Liver (tissue), 10 donors: ENCODE measurements at places on chromosomes 11 and 22. TPM values are rescaled to one million over a fixed set of nuclear protein-coding genes. Genes with fewer than 3 reads are reported as not detected.

- no peak for DNase-seq
These were observed 191.1 kb downstream of the NTM start for GRCh38 chr11:131561501-131561900.

ARHGAP8 gene
- polyA plus RNA-seq: 0.58 TPM

GRCh38 chr11:26994631-26995095, 751 bp downstream of the FIBIN start:
- DNase-seq: no peak

DNA sequence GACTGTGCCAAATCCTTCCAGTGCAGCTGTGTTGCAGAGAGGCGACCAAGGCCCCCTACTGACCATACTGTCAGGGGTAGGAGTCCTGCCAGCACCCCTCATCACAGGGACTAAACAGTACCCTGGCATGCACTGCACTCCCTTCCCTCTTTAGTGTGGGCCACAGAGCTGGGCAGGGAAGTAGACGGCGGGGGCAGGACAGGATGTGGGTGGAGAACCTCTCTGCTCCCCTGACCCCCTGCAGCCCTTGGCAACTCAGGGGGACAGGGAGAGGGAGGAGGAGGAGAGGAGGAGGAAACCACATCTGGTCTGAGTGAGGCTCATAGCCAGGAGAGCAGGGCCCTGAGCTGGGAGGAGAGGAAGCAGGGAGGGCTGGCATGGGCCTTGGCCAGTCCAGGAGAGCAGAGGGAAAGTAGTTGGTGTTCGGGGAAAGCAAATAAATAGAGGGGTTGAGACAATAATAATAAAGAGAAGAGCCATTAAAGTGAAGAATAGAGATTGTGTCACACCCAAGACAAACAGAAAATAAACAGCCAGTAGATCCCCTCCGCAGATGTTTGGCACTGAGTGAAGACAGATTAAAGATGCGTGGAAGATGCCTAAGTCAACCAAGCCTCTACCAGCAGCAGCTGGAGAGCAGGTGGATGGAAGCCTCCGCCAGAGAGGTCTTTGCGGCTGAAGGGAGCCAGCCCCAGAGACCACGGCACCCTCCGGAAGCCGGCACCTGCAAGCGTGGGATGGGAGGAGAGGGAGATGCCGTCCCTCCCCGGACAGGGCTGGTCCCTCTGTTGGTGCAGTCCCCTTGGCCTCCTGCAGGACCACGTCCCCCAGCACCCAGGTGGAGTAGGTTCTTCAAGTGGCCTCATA, 61.5 kb downstream of the RPUSD4 start:
- DNase-seq: no peak

DNA sequence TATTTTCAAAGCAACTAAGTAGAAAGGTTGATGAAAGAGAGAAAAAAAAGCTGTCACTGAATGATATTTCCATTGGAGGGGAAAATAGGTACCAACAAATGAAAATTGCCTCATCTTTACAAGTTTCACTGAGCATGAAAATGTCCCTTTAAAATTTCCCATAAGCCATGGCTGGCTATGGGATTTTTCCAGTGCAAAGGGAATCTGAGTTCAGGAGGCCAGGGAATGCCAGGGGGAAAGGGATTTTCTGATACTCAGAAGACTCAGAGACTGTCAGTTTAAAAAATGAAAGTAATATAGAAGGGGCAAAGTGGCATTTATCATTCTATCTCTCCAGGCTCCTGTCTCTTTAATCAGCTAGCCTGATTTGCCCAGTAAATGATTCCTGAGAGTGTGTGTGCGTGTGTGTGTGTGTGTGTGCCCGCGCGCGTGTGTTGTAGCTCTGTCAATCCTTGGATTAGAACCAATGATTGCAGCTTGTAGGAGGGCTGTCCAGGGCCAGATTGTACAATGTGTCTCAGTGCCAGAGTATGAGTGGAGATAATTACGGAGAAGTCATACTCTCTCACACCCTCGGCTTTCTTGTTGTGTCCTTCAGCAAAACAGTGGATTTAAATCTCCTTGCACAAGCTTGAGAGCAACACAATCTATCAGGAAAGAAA, at the start of gene NTM:
TSS of gene NTM (plus strand) at position 526 of the 662 bp plus-strand sequence.
- DNase-seq: no peak

GRCh38 chr11:12376259-12377081, 901 bp upstream of the PARVA start:
- DNase-seq: no peak

DNA sequence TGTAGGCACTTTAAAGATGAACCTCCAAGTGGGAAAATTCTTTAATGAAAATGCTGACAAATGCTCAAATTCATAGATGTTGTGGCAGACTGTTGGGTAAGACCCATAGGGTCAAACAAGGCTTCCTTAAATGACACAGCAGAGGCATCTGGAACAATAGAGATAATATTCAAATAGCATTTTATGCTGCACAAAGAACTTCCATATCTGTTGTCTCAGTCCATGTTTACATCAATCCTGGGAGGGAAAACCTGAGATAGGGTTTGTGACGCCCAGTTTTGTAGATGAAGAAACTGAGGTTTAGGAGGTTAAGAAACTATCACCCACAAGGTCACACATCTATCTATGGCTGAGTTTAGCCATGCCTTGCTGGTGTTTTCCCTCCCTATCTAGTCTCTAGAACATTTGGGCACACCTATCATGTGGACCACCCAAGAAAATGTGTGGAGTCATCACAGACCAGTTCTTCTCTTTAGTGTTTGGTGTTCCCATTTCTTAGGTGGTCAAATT, 106.4 kb downstream of the EHF start:
- no peak for DNase-seq

CBLIF gene
- polyA plus RNA-seq: not detected

DNA sequence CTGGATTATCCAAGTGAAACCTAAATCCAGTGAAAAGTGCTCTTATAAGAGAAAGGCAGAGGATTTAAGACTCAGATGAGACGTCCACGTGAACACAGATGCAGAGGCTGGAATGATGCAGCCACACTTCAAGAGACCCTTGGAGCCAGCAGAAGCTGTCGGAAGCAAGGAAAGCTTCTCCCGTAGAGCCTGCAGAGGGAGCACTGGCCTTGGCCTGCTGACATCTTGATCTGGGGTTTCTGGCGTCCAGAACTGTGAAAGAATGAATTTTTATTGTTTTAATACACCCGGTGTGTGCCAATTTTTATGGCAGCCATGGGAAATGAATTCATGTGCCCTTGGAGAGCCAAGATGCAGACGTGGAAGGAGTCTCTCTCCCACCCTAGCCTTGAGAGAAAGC, 407.0 kb upstream of the B3GAT1 start:
- no peak for DNase-seq

DNA sequence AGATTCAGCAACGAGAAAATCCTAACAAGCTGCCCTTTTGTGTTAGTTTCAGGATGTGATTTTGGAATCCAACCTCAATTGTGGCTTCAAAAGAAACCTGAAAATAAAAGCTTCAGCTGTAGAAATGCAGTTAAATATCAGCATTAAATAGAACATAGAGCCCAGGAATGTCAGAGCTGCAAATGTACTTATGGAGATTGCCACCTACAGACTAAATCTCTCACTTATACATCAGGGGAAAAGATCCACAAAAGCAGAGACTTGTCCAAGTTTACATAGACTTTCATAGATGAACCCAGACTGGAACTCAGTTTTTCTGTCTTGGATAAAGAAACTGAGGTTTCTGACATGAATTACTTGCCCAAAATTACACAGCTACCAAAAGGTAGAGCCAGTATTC, 446.6 kb downstream of the DLG2 start:
- DNase-seq: no peak

MMP12 gene
- polyA plus RNA-seq: not detected

DNA sequence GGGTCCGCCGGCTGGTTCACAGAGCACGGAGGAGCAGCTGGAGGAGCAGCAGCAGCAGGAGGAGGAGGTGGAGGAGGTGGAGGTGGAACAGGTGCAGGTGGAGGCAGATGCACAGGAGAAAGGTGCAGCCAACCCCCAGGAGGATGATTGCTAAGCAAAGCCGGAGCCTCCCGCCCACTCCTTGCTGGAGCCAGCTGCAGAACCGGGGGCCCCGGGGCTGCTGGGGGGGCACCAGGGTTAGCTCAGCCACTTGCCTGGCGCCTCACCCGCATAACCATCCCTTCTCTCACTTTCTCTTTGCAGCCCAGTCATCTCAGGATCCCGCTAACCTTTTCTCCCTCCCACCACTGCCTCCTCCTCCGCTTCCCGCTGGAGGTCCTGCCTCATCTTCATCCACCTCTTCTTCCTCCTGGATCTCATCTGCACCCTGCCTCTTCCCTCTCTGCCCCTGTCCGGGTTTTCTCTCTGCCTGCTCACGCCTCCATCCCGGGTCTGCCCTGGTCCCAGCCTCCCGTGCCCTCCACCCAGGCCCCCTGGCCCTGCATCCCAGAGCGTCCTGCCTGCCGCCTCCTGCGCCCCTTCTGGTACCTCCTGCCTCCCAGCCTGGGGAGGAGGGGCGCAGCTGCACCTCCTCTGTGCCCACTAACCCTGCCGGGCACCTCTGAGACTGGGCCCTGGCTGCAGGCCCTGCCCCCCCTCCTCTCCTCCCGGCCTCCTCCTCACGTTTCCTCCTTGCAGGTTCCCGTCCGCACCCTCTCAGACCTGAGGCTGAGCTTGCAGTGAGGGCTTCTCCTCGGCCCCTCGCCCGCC, 9.5 kb downstream of the KCTD17 start:
- no peak for DNase-seq

PANX3 gene
- not detected for polyA plus RNA-seq

DNA sequence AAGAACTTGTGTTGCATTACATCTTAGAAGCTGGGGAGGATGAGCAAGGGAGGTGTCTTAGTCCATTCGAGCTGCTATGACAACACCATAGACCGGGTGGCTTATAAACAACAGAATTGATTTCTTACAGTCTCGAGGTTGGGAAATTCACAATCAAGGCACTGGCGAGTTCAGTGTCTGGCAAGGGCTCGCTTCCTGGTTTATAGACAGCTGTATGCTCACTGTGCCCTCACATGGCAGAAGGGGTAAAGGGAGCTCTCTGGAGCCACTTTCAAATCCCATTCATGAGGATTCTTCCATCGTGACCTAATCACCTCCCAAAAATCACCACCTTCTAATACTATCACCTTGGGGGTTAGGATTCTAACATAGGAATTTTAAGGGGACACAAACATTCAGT, 150.0 kb upstream of the NECTIN1 start:
- no peak for DNase-seq

COX8A gene
- polyA plus RNA-seq: 359 TPM

DNA sequence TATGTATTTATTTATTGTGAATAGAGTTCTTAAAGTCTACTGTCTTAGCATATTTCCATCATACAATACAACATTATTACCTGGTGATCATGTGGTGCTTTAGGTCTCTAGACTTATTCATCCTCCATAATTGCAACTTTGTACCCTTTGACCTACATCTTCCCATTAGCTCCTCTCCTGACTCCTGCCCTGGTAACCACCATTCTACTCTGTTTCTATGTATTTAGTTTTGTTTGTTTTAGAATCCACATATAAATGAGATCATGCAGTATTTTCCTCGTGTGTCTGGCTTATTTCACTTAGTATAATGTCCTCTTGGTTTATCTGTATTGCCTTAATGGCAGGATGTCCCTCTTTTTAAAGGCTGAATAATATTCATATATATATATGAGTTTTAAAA, 22.7 kb downstream of the NCAM1 start:
- DNase-seq: no peak

DNA sequence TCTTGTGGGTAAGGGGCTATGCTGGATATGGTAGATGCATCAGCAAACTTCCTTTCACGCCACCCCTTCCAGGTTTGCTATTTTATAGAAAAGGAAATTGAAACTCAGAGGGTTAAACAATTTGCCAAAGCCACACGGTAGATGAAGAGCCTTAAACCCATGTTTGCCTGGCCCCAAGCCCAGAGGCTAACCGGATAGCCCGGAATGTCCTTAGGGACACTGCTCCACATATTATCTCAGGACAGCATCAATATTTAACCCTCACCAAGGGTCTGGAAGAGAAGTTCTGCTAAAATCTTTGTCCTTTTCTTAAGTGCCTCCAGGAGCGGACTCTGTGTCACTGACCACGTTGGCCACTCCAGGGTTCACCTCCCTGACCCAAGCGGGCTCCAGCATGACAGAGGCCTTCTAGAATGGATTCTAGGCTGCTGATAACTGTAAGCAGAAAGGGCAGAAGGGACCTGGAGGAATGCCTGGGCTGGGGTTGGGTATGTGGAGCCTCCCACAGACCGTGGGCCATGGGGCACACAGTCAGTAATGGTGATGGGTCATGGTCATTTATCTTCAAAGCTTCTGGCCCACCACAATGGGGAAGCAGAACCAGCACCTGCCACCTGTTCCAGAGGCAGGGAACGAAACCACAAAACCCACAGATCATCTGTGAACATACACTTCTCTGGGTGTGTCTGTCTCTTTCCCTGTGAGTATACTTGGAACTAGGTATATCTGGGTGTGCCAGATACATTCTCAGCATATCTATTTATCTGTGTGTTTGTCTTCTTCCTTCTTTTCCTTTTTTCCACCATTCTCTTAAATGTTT, 5.4 kb upstream of the TMEM86A start:
- no peak for DNase-seq

- DNase-seq: no peak
These were observed 37.5 kb downstream of the KCNJ4 start for GRCh38 chr22:38417252-38418060.

HEPHL1 gene
- not detected for polyA plus RNA-seq

GRCh38 chr11:130145975-130146776, 13.4 kb upstream of the ST14 start:
- DNase-seq: no peak

GRCh38 chr22:44667829-44668189, 34.2 kb upstream of the PRR5 start:
- DNase-seq: no peak

DNA sequence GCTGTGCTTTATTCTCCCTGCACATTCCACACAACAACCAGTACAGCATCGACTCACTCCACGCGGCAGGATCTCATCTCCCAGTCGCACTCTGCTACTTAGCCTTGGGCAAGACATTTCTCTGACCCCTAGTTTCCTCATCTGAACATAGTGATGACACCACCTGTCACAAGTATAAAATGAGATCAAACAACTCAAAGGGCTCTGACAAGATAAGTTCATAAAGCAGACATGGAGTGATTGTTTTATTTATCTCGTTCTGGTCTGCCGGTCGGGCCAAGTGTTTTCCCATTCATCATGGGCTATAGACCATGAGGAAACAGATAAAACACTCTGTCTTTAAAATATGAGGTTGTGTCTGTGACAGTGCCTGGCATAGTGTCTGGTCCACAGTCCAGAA, 35.0 kb downstream of the DSCAML1 start:
- no peak for DNase-seq

DNA sequence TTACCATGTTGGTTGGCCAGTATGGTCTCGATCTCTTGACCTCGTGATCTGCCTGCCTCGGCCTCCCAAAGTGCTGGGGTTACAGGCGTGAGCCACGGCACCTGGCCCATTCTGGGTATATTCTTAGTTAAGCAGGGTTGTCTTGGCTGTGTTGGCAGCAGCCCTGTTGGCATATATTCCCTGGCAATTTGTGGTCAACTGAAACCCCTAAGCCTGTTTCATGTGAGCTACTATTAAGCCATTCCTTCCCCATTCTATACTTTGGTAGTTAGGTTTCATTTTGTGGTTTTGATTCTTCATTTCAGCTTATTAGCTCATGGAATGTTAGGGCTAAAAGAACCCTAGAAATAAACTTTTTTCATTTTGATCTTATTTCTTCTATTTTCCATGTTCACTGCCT, 22.2 kb upstream of the IL18BP start:
- DNase-seq: no peak

GRCh38 chr11:113567097-113567496, 91.9 kb upstream of the DRD2 start:
- no peak for DNase-seq

- DNase-seq: no peak
These were observed 57.0 kb downstream of the GDPD4 start for GRCh38 chr11:77244277-77245027.

SLC37A2 gene
- polyA plus RNA-seq: 0.51 TPM
